ENCODE measurements at places on chromosomes 3 and 15.

DNA sequence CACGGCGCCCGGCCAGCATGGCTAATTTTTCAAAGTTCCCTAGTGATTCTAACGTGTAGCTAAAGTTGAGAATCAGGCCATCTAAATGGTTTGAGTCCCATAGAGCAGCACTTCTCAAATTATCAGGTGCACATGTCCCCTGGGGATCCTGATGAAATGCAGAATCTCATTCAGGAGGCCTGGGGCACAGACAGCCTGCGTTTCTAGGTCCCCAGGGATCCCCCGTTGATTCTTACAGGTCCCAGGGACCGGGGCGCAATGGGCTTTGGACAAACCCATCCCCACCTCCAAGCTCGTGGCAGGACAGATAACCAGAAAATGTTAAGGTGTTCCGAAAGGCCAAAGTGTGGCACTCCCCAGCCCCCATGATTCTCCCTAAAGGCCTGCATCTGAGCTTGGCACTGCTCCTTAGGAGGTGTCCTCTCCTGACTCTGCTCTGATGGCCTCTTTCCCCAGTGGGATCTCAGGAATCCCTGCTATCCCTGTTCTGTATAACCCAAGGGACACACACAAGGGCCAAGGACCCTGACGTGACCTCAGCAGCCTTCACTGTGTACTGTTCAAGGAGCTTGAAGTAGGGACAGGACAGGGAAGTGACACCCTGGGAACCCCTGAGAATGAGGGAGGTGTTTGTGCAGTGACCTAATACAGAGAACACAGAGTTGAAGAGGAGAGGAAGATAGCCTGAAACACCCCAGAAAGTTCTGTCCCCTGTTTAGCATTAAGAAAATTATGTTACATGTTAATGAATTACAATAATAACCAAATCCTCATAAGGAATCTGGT, 8.0 kb downstream of the LRRK1 start:
- no peak for DNase-seq

DNA sequence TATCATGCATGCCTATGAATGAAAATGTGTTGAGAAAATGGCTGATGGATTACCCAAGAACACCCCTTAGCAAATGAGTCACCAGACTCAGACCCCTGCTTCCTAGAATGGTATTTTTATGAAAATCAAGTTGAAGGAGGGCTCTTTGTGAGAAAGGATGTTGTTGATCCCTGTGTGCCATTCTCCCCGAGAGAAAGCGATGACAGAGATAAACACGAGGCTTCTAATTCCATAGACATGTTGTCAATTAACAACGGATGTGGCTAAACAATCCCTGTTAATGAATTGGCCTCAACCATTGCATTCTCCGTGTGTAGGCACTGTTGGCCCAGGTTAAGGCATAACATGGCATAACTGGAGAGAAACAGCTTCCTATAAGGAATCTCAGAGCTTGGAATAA, 5.8 kb upstream of the OXTR start:
- DNase-seq, result no peak

GRCh38 chr3:194577986-194578905, 55.0 kb downstream of the TMEM44 start:
- no peak for DNase-seq

DNA sequence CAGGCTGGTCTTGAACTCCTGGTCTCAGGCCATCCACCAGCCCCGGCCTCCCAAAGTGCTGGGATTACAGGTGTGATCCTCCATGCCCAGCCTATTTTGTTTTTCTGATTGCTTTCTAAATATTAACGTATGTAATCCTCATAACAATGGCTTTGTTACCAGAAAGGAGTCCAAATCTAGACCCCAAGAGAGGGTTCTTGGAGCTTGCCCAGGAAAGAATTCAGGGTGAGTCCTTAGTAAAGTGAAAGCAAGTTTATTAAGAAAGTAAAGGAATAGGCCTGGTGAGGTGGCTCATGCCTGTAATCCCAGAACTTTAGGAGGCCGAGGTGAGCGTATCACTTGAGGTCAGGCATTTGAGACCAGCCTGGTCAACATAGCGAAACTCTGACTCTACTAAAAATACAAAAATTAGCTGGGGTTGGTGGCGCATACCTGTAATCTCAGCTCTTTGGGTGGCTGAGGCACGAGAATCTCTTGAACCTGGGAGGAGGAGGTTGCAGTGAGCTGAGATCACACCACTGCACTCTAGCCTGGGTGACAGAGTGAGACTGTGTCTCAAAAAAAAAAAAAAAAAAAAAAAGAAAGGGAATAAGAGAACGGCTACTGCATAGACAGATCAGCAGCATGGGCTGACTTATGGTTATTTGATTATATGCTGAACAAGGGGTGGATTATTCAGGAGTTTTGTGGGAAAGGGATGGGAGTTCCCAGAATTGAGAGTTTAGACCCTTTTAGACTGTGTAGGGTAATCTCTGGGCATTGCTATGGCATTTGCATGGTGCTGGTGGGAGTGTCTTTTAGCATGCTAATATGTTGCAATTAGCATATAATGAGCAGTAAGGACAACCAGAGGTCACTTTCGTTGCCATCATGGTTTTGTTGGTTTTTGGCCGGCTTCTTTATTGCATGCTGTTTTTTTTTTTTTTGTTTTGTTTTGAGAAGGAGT, 36.1 kb downstream of the TYRO3 start:
- DNase-seq, result no peak

DNA sequence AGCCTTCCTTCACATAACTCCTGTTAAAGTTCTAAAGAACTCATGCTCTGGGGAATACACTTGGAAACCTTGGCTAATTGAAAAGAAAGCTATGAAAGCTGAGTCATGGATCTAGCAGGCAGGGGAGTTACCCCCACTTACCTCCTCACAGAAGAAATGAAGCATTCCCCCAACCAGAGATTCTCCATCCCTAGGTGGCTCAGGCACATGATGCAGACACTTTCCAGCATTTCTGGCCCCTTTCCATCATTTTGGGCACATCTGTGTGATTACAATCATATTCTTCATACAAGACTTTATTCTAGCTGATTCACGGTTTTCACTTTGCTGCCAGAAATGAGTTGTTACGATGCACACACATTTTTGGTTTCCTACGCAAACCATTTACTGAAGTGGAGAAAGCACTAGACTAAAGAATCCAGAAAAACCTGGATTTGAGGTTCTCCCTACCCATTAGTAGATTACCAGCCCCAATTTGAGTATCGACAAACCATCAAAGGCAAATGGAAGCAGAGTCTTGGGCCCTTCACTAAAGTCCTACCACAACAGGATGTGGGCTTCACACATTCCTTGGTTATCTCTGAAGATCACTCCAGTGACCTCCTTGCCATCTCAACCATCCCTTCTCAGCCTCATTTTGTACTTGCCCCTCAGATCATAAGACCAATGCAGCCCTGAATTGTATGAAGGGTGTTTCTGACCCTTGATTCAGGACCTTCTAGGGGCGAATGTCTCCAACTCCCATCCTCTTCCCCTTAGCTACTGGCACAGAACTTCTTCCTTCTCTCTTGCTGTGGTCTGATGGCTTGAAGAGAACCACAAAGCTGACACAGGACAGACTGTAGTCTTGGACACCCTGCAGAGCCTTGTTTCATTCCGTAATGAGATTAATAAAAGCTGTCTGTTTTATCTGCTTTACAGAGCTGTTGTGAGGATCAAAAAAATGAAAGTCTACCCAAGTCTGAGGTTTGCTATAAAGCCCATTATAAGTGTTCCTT, 42.5 kb upstream of the SNRK start:
- no peak for DNase-seq

- no peak for DNase-seq
Measured at GRCh38 chr3:117719316-117719926, 1009.8 kb downstream of the TUSC7 start.

DNA sequence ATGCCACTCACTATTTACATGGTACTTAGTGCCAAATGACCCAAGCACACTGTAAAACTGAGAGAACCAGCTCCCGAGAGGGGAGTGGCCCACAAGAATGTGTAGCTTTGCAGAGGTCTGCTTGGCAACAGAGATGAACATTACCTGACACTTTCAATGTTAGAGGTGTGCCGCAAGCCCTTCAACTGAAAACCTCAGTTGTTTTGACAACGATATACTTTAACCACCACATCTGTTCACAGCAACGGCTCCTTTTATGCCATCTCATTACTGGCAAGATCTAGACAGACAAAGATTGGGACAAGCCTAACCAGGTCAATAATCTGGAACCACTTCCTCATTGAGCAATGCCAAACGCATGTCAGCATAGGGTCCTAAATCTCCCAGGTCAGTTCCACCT, 23.7 kb downstream of the NEK10 start:
- no peak for DNase-seq

DNA sequence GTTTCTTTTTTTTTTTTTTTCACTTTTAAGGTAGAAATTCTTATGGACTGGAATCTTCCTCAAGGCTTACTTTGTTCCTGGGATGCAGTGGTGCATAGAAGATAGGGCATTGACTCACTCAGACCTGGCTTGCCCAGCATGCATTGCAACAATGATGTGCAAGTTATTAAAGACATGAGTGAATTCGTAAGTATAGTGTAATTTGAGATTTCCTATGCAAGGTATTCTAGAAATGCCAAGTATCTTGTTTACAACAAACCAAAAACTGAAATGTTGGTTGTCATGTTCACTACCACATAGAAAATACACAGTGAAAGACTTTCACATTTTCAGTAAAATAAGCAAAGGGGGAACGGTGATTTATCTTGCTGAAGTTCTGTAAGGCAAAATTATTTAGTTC, 56.5 kb upstream of the FNDC3B start:
- DNase-seq, result no peak

Measured in activated gamma-delta T cell treated with Interleukin-2 at 50 U/mL for 16 hours (primary cell).